Esophagus squamous epithelium (tissue), 5 donors: ENCODE measurements at places on chromosomes 3 and 15.

GRCh38 chr3:133568294-133569014 is 5.0 kb upstream of the CDV3 start:
- DNase-seq: no peak

DNA sequence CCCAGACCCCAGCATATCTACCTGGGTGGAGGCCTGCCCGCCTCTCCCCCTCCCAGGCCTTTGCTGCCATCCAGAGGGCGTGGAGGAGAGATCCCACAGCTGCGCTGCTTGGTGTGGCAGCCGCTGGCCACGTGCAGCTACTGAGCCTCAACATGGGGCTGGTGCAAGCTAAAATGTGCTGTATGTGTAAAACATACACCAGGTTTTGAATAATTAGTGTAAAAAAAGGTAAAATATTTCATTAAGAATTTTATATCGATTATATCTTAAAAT is 95.8 kb downstream of the SEC22A start:
- DNase-seq: no peak

DNA sequence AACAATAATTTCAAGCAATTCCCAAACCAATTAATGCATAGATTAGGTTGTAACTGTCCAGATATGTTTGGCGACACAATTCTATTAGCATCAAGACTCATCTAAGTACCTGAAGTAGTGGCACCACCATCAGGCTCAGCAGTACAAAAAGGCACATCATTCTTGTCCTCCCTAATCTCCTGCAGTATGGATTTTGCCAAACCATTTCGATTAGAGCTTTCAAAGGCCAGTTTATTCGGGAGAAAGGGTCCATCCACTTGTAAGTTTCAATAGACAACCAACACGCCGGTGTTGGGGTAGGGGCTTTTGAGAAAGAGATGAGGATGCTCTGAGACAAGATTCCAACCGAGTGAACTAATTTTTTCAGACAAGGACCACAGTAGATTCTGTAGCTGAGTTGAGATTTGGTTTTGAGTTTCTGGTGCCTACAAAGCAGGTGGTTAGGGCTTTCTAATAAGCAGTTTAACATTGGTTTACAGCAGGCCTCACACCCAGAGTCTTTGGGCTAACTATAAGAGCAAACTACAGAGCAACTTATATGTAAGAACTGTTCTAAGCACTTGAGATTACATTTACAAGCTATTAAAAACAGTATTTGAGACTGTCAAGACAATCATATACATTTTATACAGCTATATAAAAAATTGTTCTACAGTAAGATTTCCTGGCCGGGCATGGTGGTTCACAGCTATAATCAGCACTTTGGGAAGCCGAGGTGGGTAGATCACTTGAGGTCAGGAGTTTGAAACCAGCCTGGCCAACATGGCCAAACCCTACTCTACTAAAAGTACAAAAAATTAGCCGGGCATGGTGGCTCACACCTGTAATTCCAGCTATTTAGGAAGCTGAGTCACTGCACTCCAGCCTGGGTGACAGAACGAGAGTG is 4.5 kb downstream of the RPL22L1 start:
- no peak for DNase-seq

- no peak for DNase-seq
Observed at GRCh38 chr3:49399461-49399860, 12.3 kb downstream of the RHOA start.

GRCh38 chr3:126451511-126451910 is 24.2 kb downstream of the ZXDC start:
- no peak for DNase-seq

DNA sequence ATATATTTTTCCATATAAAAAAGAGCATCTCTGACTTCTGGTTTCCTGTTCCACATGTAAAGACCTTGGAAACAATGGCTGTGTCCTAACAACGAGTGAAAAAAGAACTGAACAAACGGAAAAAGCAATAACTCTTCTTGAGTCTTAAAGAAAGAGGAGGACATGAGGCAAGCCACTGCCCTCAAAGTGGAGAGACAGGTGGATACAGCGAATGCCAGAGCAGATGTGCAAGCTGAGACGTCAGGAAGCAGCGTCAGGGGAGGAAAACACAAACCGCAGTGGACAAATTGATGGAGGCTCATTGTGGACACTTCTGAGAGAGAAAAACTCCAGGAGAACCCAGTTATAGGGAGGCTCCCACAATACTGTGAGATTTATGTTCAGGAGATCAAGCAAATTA is 208.0 kb upstream of the MME start:
- DNase-seq: no peak

- DNase-seq: no peak
Observed at GRCh38 chr3:110743202-110743601, 328.4 kb upstream of the NECTIN3 start.

DNA sequence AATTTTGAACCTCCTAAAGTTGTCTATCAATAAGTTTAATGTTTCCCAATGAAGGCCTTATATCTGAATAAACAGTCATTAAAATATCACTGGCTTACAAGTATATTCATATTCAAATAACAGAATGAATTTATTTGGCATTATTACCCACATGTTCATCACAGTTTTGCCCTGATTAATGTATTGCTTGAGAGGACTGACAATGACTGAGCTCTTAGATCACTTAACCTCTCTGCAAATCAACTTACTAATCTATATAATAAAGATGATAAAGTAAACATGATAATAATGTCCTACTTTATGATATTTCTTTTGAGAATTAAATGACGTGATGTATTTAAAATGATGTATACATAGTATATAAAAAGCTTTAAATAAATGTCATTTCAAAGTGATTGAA is 532.0 kb upstream of the GBE1 start:
- DNase-seq: no peak

- DNase-seq: no peak
Observed at GRCh38 chr3:140842984-140843649, 98.5 kb upstream of the SLC25A36 start.

- DNase-seq: no peak
Observed at GRCh38 chr3:61966200-61966599, 404.8 kb downstream of the PTPRG start.

GRCh38 chr3:173708191-173708590 is 310.6 kb downstream of the NLGN1 start:
- no peak for DNase-seq

DNA sequence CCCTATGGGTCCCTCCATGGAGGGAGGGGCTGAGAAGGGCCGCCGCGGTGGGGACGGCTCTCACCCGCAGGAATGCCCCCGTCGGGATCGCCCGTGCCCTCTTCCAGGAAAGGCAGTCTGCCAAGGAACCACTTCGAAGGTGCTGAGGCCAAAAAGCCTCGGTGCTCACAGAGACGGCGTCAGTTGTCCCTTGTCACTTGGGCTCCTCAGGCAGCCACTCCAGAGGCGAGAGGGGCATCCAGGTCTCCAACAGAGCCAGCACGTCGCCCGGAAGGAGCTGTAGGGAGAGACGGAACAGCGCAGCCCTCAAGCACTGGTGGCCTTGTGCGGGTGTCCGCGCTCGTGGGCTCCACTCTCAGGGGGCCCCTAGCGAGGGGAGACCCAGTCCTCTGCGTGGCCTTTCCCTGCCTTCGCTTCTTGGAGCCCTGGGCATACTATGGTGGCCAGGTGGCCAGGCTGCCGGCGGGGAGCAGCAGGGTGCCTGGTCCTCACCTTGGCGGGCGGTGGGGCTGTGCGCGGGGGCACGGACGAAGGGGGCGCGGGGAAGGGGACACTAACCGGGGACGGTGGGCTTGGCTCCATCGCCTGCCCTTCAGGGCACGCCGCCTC is 994 bp downstream of the MESP1 start:
- no peak for DNase-seq

- DNase-seq: no peak
Observed at GRCh38 chr15:74545086-74545485, 4.1 kb downstream of the ARID3B start.

DNA sequence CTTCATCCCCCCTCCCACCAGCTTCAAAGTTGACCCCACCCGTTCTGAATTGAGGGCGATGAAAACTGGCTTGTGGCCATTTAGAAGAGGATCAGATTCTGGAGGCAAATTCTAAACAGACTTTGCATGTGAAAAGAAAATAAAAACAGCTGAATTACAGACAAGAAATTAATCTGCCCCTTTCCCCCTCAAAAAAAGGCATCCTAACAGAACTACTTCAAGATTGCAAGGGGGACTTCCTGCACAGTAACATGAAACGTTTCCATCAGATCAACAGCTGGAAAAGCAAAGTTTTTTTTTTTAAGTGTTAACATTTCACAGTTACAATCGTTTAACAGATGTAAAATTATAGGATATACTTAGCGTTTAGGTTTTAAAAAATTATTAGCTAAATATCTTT is 229.3 kb downstream of the RORA start:
- no peak for DNase-seq

DNA sequence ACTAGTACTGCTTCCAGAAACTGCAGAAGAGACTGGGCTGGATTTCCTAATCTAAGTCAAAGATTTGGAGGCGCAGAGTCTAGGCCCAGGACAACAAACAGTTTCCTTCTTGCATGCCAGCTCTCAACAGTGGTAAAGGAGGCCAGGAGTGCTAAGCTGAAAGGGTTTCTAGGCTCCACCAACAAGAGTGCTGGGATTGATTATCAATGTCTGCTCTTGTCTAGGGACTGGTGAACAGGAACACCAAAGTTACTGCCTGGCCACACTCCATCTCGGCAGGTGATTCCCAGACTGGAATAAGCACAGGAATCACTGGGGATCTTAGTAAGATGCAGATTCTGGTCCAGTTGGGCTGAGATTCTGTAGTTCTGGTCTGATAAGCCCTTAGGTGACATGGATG is 22.8 kb upstream of the FGD5 start:
- DNase-seq: no peak

- no peak for DNase-seq
Observed at GRCh38 chr3:20316238-20316637, 130.2 kb upstream of the SGO1 start.

GRCh38 chr3:23720059-23720458 is 85.7 kb upstream of the UBE2E1 start:
- no peak for DNase-seq

- no peak for DNase-seq
Observed at GRCh38 chr15:37370941-37371340, 270.6 kb upstream of the MEIS2 start.

DNA sequence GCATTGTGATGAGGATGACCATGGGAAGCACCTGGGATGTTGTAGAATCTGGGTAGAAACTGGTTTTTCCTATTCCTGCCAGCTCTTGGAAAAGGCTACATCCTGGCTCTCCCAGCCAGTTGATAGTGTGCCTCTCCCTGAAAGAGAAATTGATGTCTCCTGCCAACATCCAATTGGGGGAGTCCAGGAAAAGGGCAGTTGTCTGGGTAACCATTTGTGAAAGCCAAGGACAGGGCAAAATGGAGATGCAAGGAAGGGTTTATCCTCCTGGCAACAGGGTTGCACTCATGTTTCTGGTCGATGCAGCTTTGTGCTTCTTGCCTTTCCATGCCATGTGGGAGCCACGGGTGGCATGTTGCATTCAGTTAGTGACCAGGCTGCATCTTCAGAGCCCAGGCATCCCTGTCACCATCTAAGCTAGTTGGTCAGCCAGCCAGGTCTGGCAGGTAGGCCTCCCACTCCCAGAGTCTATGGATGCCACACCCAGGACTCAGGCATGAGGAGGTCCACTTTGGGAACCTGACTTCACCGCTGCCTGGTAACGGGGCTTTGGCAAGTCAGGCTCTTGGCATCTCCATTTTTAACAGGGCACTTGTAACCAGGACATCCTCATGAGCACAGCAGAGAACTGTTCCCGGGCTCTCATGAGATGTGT is 153.5 kb downstream of the DNAJB8 start:
- DNase-seq: no peak

- DNase-seq: no peak
Observed at GRCh38 chr3:29889215-29889614, 608.3 kb downstream of the RBMS3 start.

- no peak for DNase-seq
Observed at GRCh38 chr3:123301331-123302184, 99.8 kb downstream of the SEC22A start.

DNA sequence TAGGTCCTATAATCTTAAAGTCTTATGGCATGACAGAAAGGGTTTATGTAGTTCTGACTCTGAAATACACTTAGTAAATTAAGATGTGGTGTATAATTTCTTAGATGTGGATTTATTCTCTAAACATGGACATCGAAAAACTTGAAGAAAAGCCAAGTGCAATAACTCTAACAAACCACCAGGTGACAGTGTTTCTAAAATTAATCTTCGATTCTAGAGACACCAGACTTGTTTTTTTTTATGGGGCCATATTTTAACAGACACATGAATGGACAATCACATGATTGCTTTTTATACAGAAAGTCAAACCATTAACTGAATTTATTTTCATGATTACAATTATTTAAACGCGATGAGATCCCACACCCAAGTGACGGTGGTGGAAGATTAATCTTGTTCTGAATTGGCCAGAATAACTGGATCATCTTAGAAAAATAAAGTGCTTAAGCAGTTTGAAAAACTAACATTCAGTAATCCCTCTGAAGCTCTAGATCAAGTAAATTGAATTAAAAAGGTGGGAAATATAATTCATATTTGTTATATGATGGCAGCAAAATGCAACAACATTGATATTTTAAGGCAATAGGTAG is 305.1 kb downstream of the LSAMP start:
- no peak for DNase-seq

DNA sequence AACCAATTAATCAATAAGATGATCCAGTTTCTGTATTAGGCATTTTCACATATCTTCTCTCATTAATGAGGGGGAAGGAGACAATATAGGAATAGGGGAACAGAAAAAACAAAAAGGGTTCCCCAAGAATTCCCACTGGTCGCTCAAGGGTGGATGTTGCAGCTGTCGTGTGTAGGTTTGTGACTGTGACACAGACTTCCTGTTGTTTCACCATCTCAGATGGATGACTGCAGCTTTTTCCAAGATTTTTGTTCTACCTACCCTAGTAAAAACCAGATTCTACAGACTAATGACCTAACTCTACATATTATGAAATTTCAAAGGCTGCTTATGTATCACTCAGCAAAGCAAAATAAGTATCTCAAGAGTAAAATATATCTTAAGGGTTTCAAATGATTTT is 73.7 kb upstream of the MB21D2 start:
- DNase-seq: no peak

DNA sequence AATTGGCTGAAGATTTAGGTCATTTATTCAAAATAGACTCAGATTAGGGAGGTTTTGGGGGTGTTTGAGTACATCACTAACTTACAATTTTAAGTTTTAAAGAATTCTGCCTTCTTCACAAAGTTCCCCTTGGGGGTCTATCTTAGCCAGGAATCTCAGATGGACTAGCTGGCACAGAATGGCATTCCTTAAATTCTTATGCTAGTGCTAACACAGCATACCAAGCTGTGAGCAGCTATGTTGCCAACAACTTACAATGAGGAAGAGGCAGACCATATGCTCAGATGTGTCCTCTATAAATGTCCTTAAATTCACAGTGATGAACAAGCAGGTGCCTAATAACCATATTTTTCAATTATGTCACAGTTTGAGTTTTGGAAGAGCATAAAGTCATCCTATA is 60.9 kb upstream of the NPHP3 start:
- DNase-seq: no peak
